ENCODE measurements at places on chromosomes 16 and 17. TPM values are rescaled to one million over a fixed set of nuclear protein-coding genes. Genes with fewer than 3 reads are reported as not detected.

GRCh38 chr17:77821114-77821513, 137.4 kb upstream of the TNRC6C start:
- no peaks in the 10 kb centered on the region for H3K27me3 ChIP-seq
- DNase-seq: no peak
- H3K27ac ChIP-seq: no peak overlapping the region
- no peak overlapping the region for H3K4me3 ChIP-seq

DNA sequence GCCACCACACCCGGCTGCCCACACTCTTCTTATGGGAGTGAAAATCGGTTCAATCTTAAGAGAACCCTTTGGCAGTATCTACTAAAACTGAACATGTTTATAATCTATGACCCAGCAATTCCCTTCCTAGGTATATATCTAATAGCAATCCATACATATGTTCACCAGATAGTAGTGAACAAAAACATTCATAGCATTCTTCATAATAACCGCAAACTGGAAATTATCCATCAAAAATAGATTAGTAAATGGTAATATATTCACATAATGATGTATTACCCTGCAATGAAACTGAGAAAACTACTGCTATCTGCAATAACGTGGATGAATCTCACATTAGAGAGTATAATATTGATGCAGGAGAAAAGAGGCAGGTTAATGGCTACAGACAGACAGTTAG, 23.1 kb downstream of the COPRS start:
- peaks cover 4% of the 10 kb centered on the region for H3K4me1 ChIP-seq
- H3K27ac ChIP-seq: no peak overlapping the region
- H3K4me3 ChIP-seq: no peak overlapping the region
- H3K36me3 ChIP-seq: no peaks in the 10 kb centered on the region
- DNase-seq: no peak

DNA sequence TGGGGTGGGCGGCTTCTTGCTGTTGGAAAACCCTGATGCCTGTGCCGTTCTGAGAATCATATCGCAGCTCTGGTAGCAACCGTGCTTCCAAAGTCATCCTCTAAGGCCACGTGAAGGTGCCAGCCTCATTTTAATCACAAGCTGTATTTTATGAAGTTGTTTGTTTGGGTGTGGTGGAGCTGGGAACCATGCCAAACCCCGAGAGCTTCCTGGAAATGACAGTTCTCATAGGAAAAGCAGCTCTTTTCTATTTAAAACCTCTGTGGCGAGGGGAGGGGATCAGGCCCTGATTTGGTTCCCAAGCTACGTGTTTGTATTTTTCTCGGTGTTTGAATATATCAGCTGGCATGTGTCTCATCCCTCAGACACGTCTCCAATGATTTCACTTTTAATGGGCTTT, 21.7 kb downstream of the KNOP1 start:
- DNase-seq: peak; percentile 74
- peaks cover 44% of the 10 kb centered on the region for H3K36me3 ChIP-seq
- peak overlapping the region; percentile 75 for H3K27ac ChIP-seq
- H3K27me3 ChIP-seq: no peaks in the 10 kb centered on the region
- H3K4me1 ChIP-seq: peaks cover 65% of the 10 kb centered on the region
- H3K4me3 ChIP-seq: peak overlapping the region; percentile 17

DNA sequence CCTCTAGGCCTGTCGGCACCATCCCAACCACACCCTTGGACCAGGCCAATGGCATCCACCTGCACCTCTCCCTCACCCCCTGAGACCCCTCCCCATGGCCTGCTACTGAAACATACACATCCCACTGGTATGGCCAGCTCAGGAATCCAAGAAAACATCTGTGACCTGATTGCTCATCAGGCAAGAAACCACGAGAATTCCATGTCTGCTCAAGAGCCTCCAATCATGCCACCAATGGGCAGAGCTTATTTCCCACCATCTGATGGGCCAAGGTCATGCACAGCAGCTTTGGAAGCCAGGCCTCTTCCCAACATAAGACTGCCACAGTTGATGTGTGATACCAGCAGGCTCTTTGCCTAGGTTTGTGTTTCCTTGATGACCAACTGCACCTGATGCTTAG, 190.1 kb downstream of the C16orf78 start:
- no peak for DNase-seq
- H3K4me1 ChIP-seq: no peaks in the 10 kb centered on the region
- H3K27me3 ChIP-seq: no peaks in the 10 kb centered on the region
- no peaks in the 10 kb centered on the region for H3K36me3 ChIP-seq

DNA sequence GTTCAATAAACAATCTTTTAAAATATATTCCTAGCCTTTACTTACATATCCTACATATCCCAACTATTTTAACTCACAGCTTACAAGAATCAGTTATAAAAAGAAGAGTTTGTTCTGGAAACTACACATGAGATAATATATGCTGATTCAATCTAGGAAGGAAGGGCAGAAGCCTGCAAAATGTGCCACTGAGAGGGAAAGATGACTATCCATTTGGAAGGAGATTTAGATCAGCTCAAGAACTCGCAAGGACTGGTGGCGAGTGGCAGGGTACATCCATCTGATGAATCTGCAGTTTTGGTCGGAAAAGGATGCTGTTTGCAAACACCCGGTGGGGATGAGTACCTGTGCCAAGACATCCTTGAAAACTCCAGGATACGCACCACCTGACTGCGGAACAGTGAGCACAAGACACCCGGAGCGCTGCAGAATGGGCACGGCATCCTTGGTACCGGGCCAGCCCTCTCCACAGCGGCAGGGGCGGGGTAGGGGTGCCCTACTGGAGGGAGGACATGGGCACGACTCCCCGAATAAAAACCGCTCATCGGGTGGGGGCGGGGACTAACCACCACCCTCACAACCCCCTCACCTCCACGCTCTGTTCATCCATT, 723 bp downstream of the TRIM37 start:
- peak; percentile 83 for DNase-seq
- H3K27ac ChIP-seq: peak overlapping the region; percentile 78
- H3K27me3 ChIP-seq: no peaks in the 10 kb centered on the region
- peaks cover 24% of the 10 kb centered on the region for H3K36me3 ChIP-seq

GRCh38 chr17:15452746-15453145, 14.7 kb downstream of the CDRT4 start:
- no peak overlapping the region for H3K4me3 ChIP-seq
- H3K27ac ChIP-seq: no peak overlapping the region
- DNase-seq: no peak
- no peaks in the 10 kb centered on the region for H3K27me3 ChIP-seq
- no peaks in the 10 kb centered on the region for H3K4me1 ChIP-seq
- H3K36me3 ChIP-seq: peaks cover 10% of the 10 kb centered on the region

DNA sequence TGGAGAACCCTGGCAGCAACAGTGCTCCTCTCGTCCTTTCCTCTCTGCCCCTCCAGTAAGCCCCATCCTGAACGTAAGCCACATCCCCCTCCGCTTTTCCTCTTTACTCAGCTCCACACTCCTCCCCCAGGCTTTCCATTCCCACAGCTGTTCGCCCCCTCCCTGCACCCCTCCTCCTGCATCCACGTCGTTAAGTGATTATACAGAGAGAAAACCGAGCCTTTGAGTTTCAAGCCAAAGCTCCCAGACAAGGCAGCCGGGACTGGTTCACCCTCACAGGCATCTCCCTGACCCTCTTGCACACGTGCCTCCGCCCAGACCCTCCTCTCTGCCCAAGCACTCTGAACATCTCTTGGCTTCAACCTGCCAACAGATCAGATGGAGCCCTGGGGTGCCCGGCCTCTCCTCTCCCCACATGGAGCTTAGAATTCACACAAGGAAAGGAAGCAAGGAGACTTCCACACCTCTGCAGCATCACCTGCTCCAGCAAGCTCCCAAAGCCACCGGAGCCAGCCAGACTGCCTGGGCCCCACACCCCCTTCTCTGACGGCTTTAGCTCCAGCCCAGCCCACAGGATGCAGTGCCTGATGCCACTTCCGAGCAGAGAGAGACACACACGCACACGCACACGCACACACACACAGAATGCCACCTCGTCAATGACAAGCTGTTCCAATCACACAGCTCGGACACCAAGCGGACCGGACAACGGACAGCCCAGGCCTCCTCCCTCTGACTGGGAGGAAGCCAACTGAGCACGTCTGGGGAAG, 99.9 kb upstream of the CCL2 start:
- peak overlapping the region; percentile 5 for H3K27ac ChIP-seq
- H3K36me3 ChIP-seq: no peaks in the 10 kb centered on the region
- H3K4me1 ChIP-seq: peaks cover 12% of the 10 kb centered on the region

Gene ST6GALNAC2
- not detected for total RNA-seq

GRCh38 chr16:77328274-77328673, 106.6 kb downstream of the ADAMTS18 start:
- no peak overlapping the region for H3K27ac ChIP-seq
- no peaks in the 10 kb centered on the region for H3K36me3 ChIP-seq
- H3K4me3 ChIP-seq: no peak overlapping the region
- H3K27me3 ChIP-seq: peaks cover 17% of the 10 kb centered on the region

Gene GDE1
- 18.1 TPM for total RNA-seq

Gene HASPIN
- total RNA-seq: 25.2 TPM

All from activated CD4-positive, alpha-beta T cell treated with anti-CD3 and anti-CD28 coated beads for 36 hours (primary cell).